Activated CD4-positive, alpha-beta memory T cell treated with anti-CD3 and anti-CD28 coated beads, Interleukin-2, amount 10 ng/mL, durations not matched to agents 7 days and 5 days (primary cell): ENCODE measurements at places on chromosomes 11 and 22. TPM values are rescaled to one million over a fixed set of nuclear protein-coding genes. Genes with fewer than 3 reads are reported as not detected.

Gene SLC22A9
- not detected for total RNA-seq

Gene LGR4
- not detected for total RNA-seq

Gene ARHGAP20
- 0.05 TPM for total RNA-seq

Gene GAL3ST3
- not detected for total RNA-seq

Gene FAM180B
- total RNA-seq: not detected

Gene SLC22A12
- total RNA-seq: not detected

Gene FGF19
- total RNA-seq: not detected

Gene MCAM
- 6.6 TPM for total RNA-seq

Gene YPEL4
- total RNA-seq: 1.5 TPM

Gene RAG2
- total RNA-seq: not detected

Gene RASSF10
- not detected for total RNA-seq

Gene C11orf65
- total RNA-seq: 0.58 TPM

Gene MN1
- 0.35 TPM for total RNA-seq

Gene KCNJ5
- not detected for total RNA-seq

Gene NXPE1
- not detected for total RNA-seq

Gene SLC22A25
- total RNA-seq: not detected

Gene SAA1
- total RNA-seq: not detected
